Karpas-422 (cell line): ENCODE measurements at places on chromosomes 16 and 17. TPM values are rescaled to one million over a fixed set of nuclear protein-coding genes. Genes with fewer than 3 reads are reported as not detected.

- DNase-seq = no peak
These were observed 2.3 kb downstream of the FDXR start for GRCh38 chr17:74870512-74870911.

VMO1 gene
- not detected in 2 replicates for total RNA-seq

SLC4A1 gene
- 0.14 and 0.19 TPM in 2 replicates for total RNA-seq

DNA sequence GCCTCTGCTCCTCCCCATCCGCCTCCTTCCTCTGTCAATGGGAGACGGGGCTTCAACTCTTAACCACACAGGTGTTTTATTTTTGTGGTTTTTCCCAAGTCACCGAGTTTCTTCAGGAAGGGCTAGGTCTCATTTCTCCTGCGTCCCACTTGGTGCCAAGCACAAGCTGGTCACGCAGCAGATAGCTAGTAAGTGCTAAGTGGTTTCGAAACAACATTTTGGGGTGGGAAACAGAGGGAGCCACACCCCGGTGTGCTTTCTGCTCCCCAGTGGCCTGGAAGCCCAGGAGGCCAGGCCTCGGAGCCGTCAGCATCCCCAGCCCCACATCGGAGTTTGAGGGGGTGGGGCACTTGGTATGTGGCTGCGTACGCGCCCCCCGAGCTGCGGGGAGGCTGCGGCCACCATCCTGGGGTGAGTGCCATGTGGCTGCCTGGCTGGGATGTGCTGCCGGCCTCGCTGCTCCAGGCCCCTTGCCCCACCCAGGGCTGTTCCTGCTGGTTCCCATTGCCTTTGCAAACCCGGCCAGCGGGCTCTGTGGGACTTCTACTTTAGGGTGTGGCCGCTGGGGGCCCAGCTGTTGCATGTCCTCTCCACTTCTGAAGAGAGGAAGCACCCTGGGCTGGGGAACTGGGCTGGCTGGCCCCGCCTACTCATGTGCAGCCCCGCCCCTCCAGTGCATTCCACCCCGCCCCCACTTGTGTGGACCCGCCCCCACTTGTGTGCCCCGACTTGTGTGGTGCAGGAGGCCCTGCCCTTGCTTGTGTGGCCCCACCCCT is 55.6 kb downstream of the BAIAP2 start:
- peak; percentile 74 for DNase-seq

- DNase-seq = peak; percentile 68
These were observed 53.1 kb upstream of the ATP2A3 start for GRCh38 chr17:4017377-4017776.

DNA sequence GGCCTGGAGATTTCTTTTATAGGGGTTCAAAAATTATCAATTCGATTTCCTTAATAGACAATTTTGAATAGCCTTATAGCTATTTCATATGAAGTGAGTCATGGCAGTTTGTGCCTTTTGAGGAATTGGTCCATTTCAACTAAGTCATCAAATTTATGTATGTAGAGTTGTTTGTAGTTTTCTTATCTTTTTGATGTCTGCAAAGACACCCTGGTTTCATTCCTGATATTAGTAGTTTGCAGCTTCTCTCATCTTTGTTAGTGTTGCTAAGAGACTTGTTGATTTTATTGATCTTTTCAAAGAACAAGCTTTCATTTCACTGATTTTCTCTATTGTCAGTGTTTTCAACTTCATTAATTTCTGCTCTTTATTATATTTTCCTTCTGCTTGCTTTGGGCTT is 44.2 kb downstream of the N4BP1 start:
- no peak for DNase-seq

DNA sequence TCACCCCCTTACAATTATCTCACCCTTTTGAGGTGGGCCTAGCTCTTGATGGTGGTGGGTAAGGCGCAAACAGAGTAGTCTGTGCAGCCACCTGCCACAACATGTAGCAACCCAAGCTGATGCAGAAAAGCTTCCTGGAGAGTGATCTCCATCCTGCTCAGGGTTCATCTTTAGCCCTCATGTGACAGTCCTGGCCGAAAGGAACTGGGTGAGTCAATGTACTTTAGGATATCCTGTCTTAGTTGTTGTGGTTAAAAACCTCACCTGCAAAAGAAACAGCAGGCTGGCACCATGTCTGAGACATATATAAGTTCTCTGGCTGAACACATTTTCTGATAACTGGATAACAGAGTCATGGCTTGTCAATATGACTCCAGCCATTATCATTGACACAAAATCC is 183.5 kb upstream of the CPHXL start:
- DNase-seq = no peak

AMDHD2 gene
- 22.7 and 51.7 TPM in 2 replicates for total RNA-seq

SLC26A11 gene
- total RNA-seq = 7.4 and 8.1 TPM in 2 replicates

GRCh38 chr17:44007346-44008204 is 3.2 kb downstream of the NAGS start:
- DNase-seq = peak; percentile 56

JUP gene
- 102 and 133 TPM in 2 replicates for total RNA-seq

- DNase-seq = no peak
These were observed 119.8 kb upstream of the CDH13 start for GRCh38 chr16:82506692-82507670.

DNA sequence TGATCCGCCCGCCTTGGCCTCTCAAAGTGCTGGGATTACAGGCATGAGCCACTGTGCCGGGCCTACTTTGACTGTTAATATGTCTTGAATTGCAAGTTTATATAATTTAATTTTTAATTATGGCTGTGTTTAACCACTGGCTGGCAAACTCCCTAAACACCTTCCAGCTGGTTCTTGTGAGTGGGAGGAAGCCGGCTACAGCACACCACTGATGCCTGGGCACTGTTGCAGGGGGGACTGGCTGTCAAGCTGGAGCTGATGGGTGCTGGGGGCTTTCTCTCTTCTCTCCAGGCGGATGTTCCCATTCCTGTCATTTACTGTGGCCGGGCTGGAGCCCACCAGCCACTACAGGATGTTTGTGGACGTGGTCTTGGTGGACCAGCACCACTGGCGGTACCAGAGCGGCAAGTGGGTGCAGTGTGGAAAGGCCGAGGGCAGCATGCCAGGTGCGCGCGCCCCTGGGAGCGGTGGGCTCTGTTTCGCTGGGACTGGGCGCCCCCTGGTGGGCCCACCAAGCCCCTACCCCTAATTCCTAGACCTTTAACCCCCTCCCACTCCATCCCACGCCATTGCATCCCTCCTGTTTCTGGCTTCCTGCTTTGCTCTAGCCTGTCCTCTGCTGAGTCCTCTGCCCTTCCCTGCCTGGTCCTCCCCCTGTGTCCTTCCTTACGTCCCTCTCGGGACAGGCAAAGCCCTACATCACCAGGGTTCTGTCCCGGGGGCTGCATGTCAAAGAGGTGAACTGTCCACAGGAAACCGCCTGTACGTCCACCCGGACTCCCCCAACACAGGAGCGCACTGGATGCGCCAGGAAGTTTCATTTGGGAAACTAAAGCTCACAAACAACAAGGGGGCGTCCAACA is 9.5 kb downstream of the TBX21 start:
- peak; percentile 73 for DNase-seq

GRCh38 chr16:89828870-89829629 is 775 bp downstream of the SPIRE2 start:
- DNase-seq = no peak

DNA sequence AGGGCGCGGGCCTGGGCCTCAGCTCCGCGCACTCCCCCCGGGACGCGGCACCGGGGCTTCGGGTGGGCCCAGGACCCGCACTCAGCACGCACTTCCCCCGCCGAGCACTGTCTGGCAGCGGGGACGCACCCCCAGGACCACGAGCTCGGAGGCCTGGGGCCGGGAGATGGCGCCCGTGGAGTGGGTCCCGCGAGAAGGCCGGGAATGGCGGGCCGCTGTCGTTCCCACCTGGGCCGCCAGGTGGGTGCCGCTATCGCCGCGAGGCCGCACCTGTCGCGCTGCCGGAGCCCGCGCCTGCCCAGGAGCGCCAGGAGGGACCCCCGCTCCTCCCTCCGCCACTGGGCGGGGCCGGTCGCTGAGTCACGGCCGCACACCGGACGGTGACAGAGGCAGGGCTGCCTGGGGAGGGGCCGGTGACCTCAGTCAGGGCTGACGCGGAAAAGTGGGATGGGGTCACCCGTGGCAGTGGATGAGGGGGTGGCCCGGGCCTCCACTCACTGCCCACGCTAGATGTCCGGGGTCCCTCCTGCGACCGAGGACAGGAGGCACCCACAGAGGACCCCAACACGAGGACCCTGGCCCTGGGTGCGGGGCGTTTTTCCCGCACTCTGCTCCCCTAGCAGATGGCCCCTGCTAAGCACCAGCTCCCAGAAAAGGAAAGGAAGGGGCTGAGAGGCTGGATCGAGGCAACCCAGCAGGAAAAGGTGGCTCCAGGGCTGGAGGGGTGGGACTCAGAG is 6.9 kb upstream of the ACTG1 start:
- DNase-seq = no peak

DNA sequence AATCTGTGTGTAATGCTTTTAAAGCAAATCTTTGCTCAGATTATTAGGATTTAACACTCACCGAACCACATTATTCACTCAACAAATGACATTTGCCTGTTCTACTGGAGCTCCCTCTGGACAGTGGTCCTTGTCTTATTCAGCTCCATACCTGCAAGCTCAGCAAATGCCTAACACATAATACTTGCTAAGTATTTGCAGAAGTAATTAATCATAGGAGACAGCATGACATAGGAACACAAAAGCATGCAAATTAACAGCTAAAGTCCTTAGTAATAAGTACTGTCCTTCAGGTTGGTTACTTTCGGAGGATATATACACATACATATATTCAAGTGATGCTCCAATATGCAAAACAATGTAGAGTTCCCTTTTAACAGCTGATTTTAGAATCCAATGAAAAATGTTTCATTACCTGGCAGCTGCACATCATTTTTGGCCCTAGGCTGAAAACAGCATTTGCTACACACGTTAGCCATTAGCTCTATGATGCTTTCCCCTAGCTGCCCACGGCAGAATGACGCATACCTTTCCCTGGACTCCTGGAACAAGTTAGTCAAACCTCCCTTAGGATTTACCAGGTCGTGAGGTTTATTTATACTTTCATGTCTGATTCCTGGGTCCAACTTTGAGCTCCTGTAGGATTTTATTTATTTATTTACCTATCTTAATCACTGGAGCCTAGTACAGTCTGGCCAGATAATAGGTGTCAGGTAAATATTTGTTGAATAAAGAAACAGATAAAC is 8.6 kb downstream of the BRD7 start:
- peak; percentile 72 for DNase-seq
